ENCODE measurements at places on chromosomes 11 and 22.

GRCh38 chr22:20651286-20651685 lies 122.6 kb upstream of the SERPIND1 start:
- no peak for DNase-seq

DNA sequence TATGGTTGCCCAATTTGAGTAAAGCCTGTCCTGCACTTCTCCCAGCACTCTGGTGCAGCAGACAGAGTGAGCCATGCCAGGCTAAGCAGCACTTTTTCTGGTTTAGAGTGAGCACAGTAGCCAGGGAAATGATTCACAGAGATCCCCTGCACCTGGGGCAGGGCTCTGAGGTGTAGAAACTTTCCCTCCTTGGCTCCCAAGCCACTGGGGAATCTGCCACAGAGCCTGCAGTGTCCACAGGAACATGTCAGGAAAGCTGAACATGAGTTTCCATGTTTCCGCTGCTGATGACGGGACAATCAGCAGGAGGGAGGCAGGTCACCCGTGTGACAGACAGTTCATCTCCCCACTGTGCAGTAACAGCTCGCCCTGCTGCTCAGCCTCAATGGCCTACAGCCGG lies 429.9 kb upstream of the B3GAT1 start:
- no peak for DNase-seq

DNA sequence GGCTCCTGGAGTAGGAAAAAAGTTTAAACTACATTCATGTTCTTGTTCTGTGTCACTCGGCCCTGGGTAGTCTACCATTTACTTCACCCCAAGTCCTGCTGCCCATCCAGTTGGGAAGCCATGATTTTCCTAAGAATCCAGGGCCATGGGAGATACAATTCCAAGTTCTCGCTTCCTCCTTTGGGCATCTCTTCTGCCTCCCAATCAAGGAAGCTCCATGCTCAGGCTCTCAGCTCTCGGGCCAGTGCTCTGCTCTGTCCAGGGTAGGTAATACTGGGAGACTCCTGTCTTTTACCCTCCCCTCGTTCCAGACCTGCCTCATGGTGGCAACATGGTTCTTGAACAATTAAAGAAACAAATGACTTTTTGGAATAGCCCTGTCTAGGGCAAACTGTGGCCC lies 60.6 kb downstream of the TIMP3 start:
- DNase-seq: no peak

DNA sequence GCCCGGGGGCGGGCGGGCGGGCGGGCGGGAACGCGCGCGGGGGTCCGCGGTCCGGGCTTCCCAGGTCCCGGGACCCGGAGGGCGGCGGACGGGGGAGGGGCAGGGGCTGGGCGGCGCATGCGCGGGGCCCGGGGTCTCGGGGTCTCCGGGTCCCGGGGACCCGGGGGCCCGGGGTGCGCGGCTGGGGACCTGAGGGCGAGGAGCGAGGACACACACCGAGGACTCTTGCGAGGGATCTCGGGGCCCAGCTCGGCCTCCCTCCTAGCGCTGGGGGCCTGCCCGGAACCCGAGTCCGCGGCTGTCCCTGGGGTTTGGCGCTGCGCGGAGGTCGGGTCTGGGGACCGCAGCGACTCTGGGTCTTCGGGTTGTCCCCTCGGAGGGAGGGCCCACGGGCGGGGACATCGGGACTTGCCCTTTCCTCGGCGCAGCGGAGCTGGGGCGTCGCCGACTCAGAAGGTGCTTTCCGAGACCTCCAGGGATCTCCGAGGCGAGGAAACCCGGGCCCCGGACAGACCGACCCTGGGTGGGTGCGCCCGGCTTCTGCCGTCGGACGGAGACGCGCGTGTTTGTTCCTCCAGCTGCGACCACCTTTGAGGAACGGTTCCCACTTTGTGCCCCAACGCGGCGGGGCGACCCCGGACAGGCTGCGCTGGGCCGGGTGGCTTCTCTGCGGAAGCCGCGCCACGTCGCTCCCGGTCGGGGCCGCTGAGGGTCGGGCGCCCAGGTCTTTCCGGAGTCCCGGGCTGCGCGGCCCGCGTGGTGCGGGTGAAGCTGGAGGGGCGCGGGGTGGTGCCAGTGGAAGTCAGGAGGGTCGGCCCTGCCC lies 540 bp downstream of the PPARA start:
- no peak for DNase-seq
